A375 (cell line): ENCODE measurements at places on chromosomes 6 and 20. TPM values are rescaled to one million over a fixed set of nuclear protein-coding genes. Genes with fewer than 3 reads are reported as not detected.

The FAM209B gene
- total RNA-seq = 1.1 TPM in 1 of 2 replicates, not detected in the other

The RCAN2 gene
- 0.05 and 0.34 TPM in 2 replicates for total RNA-seq

The TNF gene
- total RNA-seq = 0.19 TPM in 1 of 2 replicates, not detected in the other

The CDH4 gene
- 0.49 and 0.66 TPM in 2 replicates for total RNA-seq

The RTF2 gene
- total RNA-seq = 86.5 and 99.4 TPM in 2 replicates

The SNAI1 gene
- 5.0 and 7.7 TPM in 2 replicates for total RNA-seq

The SYCP2L gene
- 1.8 and 2.7 TPM in 2 replicates for total RNA-seq

The GPRC6A gene
- not detected in 2 replicates for total RNA-seq

The ZNF311 gene
- total RNA-seq = not detected in 2 replicates

The PRDM13 gene
- 0.45 and 1.4 TPM in 2 replicates for total RNA-seq

The GSTA2 gene
- not detected in 2 replicates for total RNA-seq

The LZTS3 gene
- 3.6 and 3.7 TPM in 2 replicates for total RNA-seq

The CTAGE9 gene
- total RNA-seq = not detected in 2 replicates

The GPX5 gene
- total RNA-seq = not detected in 2 replicates

The NKAIN4 gene
- 0.32 TPM in 1 of 2 replicates, not detected in the other for total RNA-seq

The FAM217A gene
- total RNA-seq = not detected in 2 replicates

The KIF13A gene
- 12.6 and 12.7 TPM in 2 replicates for total RNA-seq

The GTSF1L gene
- total RNA-seq = not detected in 2 replicates

The EPHA7 gene
- total RNA-seq = 3.6 and 5.9 TPM in 2 replicates

The SSTR4 gene
- total RNA-seq = not detected in 2 replicates

The HRH3 gene
- not detected in 2 replicates for total RNA-seq

The ZSCAN31 gene
- total RNA-seq = 2.0 and 2.1 TPM in 2 replicates

The KCNK16 gene
- total RNA-seq = not detected in 2 replicates

The PNPLA1 gene
- total RNA-seq = not detected in 2 replicates

The HAO1 gene
- 0.08 TPM in 1 of 2 replicates, not detected in the other for total RNA-seq

The CST4 gene
- total RNA-seq = not detected in 2 replicates

The SPO11 gene
- total RNA-seq = not detected in 2 replicates

The USP49 gene
- total RNA-seq = 1.2 and 1.8 TPM in 2 replicates

The CD93 gene
- total RNA-seq = 0.85 and 0.91 TPM in 2 replicates

The CRIP3 gene
- not detected in 2 replicates for total RNA-seq

The ETV7 gene
- total RNA-seq = 0.05 and 0.23 TPM in 2 replicates

The FGD2 gene
- not detected in 2 replicates for total RNA-seq

The COL12A1 gene
- 24.8 and 27.5 TPM in 2 replicates for total RNA-seq

The IL17F gene
- total RNA-seq = not detected in 2 replicates

The HCRTR2 gene
- total RNA-seq = not detected in 2 replicates

The CDH22 gene
- not detected in 2 replicates for total RNA-seq

The C6orf163 gene
- 0.82 and 2.0 TPM in 2 replicates for total RNA-seq

The CALHM4 gene
- total RNA-seq = not detected in 2 replicates

The RNF39 gene
- not detected in 2 replicates for total RNA-seq
